CD4-positive, alpha-beta T cell treated with Interleukin-21 for 1 hour (primary cell): ENCODE measurements at places on chromosomes 1 and 21.

- no peak for DNase-seq
These were observed 32.9 kb downstream of the KIAA1614 start for GRCh38 chr1:180945551-180945950.

DNA sequence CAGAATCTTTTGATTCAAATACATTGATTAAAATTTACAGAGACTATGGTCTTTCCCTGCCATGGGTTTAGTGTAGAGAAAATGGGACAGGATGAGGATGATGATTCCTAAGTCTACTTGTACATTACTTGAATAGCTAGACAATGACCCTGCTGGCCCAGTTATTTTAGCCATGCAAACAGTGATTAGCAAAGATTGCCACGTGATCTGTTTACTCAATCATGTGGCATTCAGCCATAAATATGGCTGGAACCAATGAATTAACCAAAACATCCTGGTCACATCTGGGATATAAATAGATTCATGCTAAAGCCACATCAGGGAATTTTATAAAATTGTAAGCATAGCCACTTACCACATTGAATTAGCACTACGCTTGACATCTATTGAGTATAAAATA lies 167.3 kb downstream of the PBX1 start:
- no peak for DNase-seq

DNA sequence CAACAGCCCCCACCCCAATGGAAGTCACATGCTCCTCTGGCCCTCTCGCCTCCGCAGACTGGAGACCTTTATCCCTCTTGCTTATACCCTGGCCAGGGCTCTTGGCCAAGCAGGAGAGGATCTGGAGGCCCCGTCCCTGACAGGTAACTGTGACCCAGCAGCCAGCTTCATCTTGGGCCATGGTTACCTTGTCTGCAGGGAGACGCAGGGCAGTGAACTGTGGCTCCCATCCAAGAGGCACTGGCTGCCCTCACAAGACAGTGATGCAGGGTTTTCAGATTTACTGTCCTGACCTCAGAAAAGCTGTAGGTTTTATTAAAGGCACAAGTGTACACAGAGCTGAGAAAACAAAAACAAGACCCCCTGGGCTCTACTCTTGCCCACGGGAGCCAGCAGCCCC lies 96.7 kb upstream of the KLHDC7A start:
- no peak for DNase-seq

DNA sequence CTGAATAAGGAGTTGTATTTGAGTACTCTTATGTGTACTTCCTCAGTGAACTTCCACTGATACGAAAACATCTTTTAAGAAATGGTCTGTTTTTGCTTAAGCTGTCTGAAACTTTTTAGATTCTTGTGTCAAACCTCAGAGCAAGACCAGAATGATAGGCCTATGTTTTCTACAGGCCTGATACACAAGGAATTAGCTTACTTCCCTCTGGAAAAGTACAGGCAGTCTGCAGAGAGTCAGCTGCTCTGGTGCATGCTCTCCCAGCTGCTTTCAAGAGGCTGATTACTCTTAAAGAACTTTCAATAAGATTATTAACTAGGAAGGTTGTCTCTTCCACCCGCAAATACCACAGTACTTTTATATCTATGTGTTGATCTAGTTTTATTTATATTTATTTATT lies 9.5 kb downstream of the SNX27 start:
- DNase-seq: no peak

DNA sequence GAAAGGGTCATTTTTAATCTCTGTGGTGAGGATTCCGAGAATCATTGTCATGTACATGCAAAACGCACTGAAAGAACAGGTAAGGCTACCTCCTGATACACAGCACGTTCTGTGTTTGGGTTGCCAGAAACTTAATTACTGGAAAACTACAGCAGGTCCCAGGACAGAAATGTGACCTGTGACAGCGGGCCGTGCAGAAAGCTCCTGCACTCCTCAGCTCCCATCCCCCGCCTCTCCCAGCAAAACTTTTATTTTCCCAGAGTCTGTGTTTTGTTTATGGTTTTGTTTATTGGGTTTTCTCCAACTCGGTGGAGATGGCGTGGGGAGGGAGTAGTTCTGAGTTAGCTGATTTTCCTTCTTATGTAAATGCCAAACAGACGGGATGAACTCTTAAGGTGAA lies 44.7 kb downstream of the SLC44A3 start:
- no peak for DNase-seq

- no peak for DNase-seq
These were observed 11.4 kb upstream of the SLC2A5 start for GRCh38 chr1:9080705-9081291.

- DNase-seq: no peak
These were observed 149.9 kb downstream of the CHRM3 start for GRCh38 chr1:239536165-239536849.

GRCh38 chr1:203325026-203325417 lies 19.7 kb downstream of the BTG2 start:
- DNase-seq: peak; percentile 72

DNA sequence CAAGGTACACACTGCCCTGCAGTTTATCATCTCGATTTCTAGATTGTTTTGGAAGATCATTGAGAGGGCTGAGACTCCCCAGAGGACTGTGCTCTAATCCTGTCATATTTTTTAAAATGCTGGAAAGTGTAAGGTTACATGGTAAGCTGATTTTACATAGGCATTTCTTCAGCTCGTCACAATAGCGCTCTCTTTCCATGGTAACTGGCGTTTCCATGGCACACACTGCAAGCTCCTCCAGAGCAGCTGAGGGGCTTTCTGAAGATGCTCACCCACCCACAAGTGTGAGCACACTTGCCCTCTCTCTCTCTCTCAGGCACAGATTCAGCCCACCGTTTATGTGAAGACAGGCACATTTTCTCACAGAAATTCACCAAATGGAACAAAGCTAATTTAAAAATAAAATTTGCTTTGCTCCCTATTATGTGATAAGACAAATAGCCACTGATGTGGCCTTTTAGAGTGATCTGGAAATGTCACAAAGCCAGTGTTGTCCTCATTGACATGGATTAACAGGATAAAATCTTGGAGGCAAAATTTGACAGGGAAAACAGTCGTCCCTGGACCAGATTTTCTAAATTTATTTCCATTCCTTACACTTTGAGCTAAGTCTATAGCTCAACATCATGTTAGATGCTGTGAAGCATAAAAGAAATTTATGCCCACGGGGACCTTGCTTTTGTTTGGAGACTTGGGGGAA lies 421.5 kb downstream of the RWDD3 start:
- DNase-seq: no peak

GRCh38 chr21:44510508-44511218 lies 29.3 kb downstream of the KRTAP10-1 start:
- DNase-seq: peak; percentile 80

- no peak for DNase-seq
These were observed 9.3 kb downstream of the COQ8A start for GRCh38 chr1:226949401-226949800.

DNA sequence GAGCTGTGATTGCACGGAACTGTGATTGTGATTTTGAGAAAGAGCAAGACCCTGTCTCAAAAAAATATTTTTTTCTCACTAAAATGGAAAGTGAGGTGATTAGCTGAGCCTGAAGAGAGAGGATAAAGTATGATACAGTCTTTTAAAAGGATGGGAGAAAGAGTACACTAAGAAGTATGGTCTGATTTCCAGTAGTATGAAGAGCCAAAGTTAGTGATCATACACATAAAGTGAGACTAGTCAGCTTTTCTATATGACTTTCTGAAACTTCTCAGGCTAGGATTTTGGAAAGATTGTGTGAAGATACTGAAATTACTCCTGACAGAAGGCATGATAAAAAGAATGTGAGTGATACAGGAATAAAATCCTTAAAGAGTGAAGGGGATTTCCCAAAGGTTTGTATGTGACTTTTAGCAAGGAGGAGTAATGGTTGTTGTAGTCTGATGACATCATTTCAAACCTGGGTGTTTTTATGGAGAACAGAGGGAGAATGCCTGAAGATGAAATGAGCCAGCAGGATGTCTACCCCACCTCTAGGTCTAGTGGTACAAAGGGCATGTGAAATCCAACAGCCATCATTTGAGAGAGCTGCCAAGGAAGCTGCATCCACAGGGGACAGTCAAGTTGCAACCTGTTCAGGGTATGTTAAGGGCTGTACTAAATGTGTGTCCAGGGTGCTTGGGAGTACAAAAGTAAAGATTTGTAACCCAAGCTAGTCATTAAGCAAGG lies 157.7 kb downstream of the PIK3R3 start:
- no peak for DNase-seq

- no peak for DNase-seq
These were observed 6.1 kb upstream of the CROCC start for GRCh38 chr1:16915627-16915973.
